Pancreas (tissue), 10 donors: ENCODE measurements at places on chromosomes 2 and 18. TPM values are rescaled to one million over a fixed set of nuclear protein-coding genes. Genes with fewer than 3 reads are reported as not detected.

DNA sequence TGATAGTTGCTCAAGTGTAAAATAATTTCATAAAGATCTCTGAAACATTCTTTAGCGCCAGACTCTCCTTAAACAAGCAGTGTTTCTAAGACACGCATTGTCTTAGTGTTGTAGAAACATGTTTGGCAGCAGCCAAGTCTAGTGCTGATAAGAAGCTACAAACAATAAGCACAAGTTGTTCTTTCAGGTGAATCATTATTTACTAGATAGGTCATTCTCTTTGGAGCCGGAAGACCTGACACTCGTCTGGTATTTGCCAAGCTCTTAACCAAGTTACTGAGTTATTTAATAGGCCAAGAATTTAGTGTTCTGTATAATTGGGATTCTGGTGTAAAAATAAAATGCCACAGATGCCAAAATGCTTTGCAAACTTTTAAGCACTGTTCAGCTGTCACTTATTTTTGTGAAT, 852.1 kb downstream of the CPS1 start:
- no peak for DNase-seq
- H3K4me3 ChIP-seq: no peak overlapping the region
- no peaks in the 10 kb centered on the region for H3K36me3 ChIP-seq
- H3K27me3 ChIP-seq: no peaks in the 10 kb centered on the region
- peak overlapping the region; percentile 31 for H3K27ac ChIP-seq

- no peak for DNase-seq
- peaks cover 21% of the 10 kb centered on the region for H3K27me3 ChIP-seq
- H3K4me1 ChIP-seq: no peaks in the 10 kb centered on the region
- H3K4me3 ChIP-seq: no peak overlapping the region
- H3K36me3 ChIP-seq: no peaks in the 10 kb centered on the region
Measured at GRCh38 chr18:59220164-59220783, 316 bp downstream of the GRP start.

DNA sequence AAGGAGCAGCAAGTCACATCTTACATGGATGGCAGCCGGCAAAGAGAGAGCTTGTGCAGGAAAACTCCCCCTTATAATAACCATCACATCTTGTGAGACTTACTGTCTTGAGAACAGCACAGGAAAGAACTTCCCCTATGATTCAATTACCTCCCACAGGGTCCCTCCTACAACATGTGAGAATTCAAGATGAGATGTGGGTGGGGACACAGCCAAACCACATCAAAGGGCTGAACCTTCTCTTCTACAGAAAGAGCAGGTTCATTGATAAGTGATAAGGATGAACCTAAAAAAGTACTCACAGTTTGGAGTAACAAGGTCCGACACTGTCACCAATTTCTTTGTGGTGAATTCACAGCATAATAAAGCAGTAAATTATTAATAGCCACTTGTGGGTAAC, 422.2 kb upstream of the FSIP2 start:
- no peak for DNase-seq
- no peaks in the 10 kb centered on the region for H3K36me3 ChIP-seq
- no peak overlapping the region for H3K27ac ChIP-seq
- H3K4me3 ChIP-seq: no peak overlapping the region
- H3K27me3 ChIP-seq: no peaks in the 10 kb centered on the region

- no peaks in the 10 kb centered on the region for H3K27me3 ChIP-seq
- H3K36me3 ChIP-seq: no peaks in the 10 kb centered on the region
- peaks cover 15% of the 10 kb centered on the region for H3K4me1 ChIP-seq
- no peak overlapping the region for H3K4me3 ChIP-seq
Measured at GRCh38 chr2:24494410-24494809, 3.4 kb downstream of the NCOA1 start.

GRCh38 chr2:113407446-113408099, 29.9 kb upstream of the ZNG1B start:
- DNase-seq: no peak
- no peaks in the 10 kb centered on the region for H3K27me3 ChIP-seq
- H3K4me1 ChIP-seq: no peaks in the 10 kb centered on the region
- H3K4me3 ChIP-seq: no peak overlapping the region
- H3K27ac ChIP-seq: no peak overlapping the region

DNA sequence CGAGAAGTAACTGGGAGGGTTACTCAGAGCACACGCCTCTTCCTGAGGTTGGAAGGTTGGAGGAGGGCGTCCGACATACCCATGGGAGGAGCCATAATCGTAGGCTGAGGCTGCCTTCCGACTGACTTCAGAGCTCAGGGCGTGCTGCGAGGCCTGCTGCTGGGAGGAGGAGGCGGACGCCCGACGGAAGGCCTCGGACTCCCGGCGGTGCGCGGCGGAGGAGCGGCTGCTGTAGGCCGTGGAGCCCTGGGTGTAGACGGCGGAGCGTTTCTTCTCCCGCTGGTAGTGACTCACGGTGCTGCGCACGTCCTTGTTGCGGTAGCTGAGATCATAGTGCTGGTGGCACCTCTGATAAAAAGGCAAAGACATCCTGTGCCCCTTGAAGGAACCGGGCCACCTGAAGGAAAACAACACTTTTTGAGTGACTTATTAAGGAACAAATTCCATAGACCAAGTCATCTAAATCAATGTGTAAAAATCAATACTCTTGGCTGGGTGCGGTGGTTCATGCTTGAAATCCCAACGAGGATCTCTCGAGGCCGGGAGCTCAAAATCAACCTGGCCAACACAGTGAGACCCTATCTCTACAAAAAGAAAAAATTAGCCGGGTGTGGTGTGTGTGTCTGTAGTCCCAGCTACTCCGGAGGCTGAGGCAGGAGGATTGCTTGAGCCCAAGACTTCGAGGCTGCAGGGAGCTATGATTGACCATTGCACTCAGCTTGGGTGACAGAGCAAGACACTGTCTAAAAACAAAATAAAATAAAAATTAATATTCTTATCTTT, 4.7 kb downstream of the MYOM1 start:
- H3K4me3 ChIP-seq: no peak overlapping the region
- DNase-seq: no peak
- no peak overlapping the region for H3K27ac ChIP-seq
- no peaks in the 10 kb centered on the region for H3K36me3 ChIP-seq

DNA sequence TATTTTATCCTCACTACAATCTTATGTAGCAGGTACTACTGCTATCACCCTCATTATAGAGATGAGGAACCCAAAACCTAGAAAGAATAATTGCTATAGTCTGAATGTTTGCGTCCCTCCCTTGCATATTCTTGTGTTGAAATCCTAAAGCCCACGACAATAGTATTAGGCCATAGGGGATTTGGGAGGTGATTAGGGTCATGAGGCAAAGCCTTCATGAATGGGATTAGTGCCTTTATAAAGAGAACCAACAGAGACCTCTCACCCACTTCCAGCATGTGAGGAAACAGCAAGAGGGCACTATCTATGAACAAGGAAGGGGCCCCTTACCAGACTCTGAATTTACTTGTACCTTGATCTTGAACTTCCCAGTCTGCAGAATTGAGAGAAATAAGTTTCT, 500.3 kb upstream of the FAM98A start:
- H3K27me3 ChIP-seq: no peaks in the 10 kb centered on the region
- DNase-seq: no peak
- no peak overlapping the region for H3K27ac ChIP-seq
- H3K4me1 ChIP-seq: no peaks in the 10 kb centered on the region
- no peak overlapping the region for H3K4me3 ChIP-seq

DNA sequence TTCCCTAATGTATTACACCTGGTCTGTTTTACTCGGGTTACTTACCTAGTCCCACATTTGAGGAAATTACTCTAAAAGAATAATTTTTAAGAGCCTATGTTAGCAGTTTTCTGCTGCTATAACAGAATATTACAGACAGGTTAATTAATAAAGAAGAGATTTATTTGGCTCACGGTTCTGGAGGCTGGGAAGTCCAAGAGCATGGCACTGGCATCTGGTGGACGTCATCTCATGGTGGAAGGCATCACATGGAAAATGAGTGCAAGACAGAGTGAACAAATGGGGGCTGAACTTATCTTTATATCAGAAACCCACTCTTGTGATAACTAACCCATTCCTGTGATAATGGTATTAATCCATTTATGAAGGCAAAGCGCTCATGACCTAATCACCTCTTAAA, 12.8 kb upstream of the GLS start:
- H3K4me3 ChIP-seq: no peak overlapping the region
- peaks cover 4% of the 10 kb centered on the region for H3K4me1 ChIP-seq
- DNase-seq: no peak
- H3K27ac ChIP-seq: no peak overlapping the region
- H3K36me3 ChIP-seq: no peaks in the 10 kb centered on the region

GRCh38 chr2:163373496-163373895, 362.3 kb downstream of the FIGN start:
- H3K4me3 ChIP-seq: no peak overlapping the region
- no peak for DNase-seq
- no peak overlapping the region for H3K27ac ChIP-seq

- H3K36me3 ChIP-seq: no peaks in the 10 kb centered on the region
- no peak overlapping the region for H3K27ac ChIP-seq
- no peaks in the 10 kb centered on the region for H3K4me1 ChIP-seq
- H3K4me3 ChIP-seq: peak overlapping the region; percentile 20
- no peaks in the 10 kb centered on the region for H3K27me3 ChIP-seq
Measured at GRCh38 chr18:13611601-13612195, 114.7 kb downstream of the FAM210A start.

DNA sequence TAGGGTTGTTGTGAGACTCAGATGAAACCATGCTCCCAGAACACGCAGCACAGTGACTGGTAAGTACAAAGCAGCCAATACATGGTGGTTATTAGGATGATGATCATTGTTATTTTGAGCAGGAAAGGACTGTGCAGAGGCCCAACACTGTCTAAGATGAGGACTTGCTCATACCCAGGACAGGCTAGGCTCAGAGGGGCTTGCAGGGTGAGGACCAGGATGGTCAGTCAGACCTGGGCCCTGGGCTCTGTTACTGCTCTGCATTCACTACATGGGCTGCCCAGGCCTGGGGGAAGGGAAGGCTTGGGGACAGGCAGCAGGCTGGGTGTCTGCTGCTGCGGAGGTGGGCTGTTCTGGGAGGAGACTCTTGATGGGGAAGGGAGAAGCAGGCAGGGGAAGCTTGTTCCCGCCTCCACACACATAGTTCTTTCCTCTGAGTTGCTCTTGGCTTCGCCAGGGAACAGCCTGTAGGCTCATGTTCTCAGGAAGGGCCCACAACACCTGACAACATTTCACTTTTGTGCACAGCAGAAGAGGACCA, 17.5 kb downstream of the CAPN13 start:
- no peaks in the 10 kb centered on the region for H3K4me1 ChIP-seq
- no peaks in the 10 kb centered on the region for H3K36me3 ChIP-seq
- DNase-seq: no peak
- H3K4me3 ChIP-seq: no peak overlapping the region
- H3K27me3 ChIP-seq: no peaks in the 10 kb centered on the region

- H3K36me3 ChIP-seq: no peaks in the 10 kb centered on the region
- no peaks in the 10 kb centered on the region for H3K4me1 ChIP-seq
- H3K27ac ChIP-seq: no peak overlapping the region
- H3K4me3 ChIP-seq: no peak overlapping the region
Measured at GRCh38 chr2:165245081-165245793, 6.0 kb downstream of the SCN2A start.

DNA sequence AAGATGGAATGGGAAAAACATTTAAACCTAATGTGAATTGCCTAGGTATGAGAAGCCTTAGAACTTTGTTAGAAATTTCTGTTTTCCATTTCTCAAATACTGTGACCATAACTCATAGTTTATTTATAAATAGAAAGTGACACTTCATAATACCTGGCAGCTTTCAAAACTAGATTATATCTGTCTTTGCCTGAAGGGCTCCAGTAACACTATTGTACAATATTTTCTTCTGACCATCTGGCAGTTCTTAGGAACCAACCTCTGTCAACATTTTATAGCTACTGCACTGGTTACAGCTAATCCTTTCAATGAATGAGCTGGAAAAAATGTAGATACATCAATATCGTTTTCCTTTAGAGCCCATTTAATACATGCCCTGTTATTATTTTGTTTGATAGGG, 237.4 kb downstream of the CAMKMT start:
- H3K4me3 ChIP-seq: no peak overlapping the region
- no peak overlapping the region for H3K27ac ChIP-seq
- H3K4me1 ChIP-seq: no peaks in the 10 kb centered on the region
- H3K36me3 ChIP-seq: no peaks in the 10 kb centered on the region
- H3K27me3 ChIP-seq: no peaks in the 10 kb centered on the region

DNA sequence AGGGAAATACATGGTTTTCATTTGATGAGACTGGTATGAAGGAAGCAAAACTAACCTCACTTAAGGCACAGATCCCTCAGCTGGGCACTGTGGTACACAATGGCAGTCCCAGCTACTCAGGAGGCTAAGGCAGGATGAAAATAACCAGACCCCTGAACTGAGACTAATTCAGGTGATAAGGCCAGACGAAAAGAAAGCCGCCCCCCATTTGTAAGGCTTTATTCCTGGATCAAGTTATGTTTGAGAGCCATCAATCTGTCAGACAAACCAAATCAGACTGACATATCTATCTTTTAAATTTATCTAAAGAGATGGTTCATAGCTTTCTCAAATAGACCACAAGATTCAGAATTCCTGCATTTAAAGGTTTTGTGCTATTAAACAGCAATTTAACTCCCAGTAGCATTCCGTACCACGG, 4.1 kb downstream of the SRSF7 start:
- peaks cover 42% of the 10 kb centered on the region for H3K36me3 ChIP-seq
- H3K27ac ChIP-seq: no peak overlapping the region
- H3K4me3 ChIP-seq: no peak overlapping the region
- no peak for DNase-seq

DNA sequence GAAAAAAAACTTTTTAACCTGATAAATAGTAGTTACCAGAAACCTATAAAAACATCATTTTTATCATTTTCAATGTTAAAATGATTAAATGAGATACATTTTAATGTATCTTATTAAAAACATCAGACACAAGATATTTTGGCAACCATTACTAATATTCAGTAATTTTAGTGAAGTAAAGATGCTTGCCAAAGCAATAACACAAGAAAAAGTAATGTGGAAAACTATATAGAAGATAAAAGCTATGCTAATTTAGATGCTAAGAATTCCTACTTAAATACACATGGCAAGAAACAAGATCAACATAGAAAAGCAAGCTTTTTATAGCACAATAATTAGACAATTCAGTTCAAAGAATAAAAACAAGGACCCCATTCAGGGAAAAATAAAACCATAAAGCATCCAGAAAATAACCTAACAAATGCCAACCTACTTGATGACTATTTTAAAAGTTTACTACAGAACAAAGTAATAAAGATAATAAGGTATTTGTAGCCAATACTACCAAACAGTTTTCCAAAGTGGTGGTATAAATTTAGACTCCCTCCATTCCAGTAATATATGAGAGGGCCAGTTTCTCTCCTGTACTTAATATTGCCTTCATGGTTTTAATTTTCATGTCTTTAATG, 489.5 kb downstream of the CDH2 start:
- no peaks in the 10 kb centered on the region for H3K4me1 ChIP-seq
- no peaks in the 10 kb centered on the region for H3K36me3 ChIP-seq
- H3K4me3 ChIP-seq: no peak overlapping the region
- H3K27ac ChIP-seq: no peak overlapping the region
- DNase-seq: no peak

- peak; percentile 48 for DNase-seq
- no peaks in the 10 kb centered on the region for H3K4me1 ChIP-seq
- H3K4me3 ChIP-seq: no peak overlapping the region
- no peak overlapping the region for H3K27ac ChIP-seq
- H3K36me3 ChIP-seq: no peaks in the 10 kb centered on the region
Measured at GRCh38 chr2:211745295-211746097, 793.1 kb downstream of the ERBB4 start.

CXCR2 gene
- polyA plus RNA-seq: 0.07 TPM

C2orf92 gene
- 42.6 TPM for polyA plus RNA-seq

RESP18 gene
- polyA plus RNA-seq: not detected

RAB6C gene
- polyA plus RNA-seq: not detected

DUSP2 gene
- polyA plus RNA-seq: 1.3 TPM

AQP4 gene
- 0.63 TPM for polyA plus RNA-seq

VIT gene
- polyA plus RNA-seq: 0.42 TPM

KIAA2012 gene
- 0.04 TPM for polyA plus RNA-seq

GPR39 gene
- 2.3 TPM for polyA plus RNA-seq

SLC9A4 gene
- polyA plus RNA-seq: not detected

DCTN1 gene
- polyA plus RNA-seq: 84.7 TPM
